LHCN-M2 (cell line): ENCODE measurements at places on chromosomes 16 and 17.
A peak's percentile ranks its signal among the peaks of the same experiment; 100 is the strongest.

DNA sequence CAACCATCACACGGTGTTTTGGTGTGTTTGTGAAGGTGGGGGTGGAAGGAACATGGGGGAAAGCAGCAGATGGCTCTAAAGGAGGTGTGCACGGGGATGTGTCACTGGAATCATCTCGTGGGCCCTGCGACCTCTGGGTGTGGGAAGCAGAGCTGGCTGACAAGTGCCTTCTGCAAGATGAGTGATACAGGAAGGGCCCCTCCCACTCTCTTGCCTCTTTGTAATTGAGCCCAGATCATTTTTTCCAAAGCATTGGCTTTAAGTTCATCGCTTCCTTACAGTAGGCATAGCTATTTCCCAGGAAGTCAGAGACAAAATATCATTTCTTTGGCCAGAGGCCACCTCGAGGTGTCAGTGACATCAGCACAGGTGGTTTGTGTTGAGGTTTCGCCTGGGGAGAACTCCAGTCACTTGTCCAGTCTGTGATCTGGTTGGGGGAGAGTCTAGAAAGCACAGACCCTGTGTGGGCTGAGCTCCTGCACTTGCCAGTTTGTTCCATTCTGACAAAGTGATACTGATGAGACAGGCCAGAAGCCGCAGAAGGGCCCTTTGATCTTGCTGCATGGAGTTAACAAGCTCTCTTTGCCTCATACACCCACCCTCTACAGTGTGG lies 20.6 kb upstream of the SNTB2 start:
- peak; percentile 29 for DNase-seq

DNA sequence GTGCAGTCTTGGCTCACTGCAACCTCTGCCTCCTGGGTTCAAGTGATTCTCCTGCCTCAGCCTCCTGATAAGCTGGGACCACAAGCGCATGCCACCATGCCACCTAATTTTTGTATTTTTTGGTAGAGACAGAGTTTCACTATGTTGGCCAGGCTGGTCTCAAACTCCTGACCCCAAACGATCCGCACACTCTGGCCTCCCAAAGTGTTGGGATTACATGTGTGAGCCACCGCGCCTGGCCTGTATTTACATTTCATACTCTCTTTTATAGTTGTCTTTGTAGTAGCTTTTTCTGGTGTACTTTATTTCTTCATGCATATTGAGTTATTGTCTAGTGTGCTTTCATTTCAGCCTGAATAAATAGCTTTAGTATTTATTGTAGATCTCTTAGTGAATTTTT lies 10.1 kb upstream of the ADORA2B start:
- DNase-seq, result no peak

GRCh38 chr16:26665166-26665939 lies 401.4 kb upstream of the C16orf82 start:
- DNase-seq, result no peak

DNA sequence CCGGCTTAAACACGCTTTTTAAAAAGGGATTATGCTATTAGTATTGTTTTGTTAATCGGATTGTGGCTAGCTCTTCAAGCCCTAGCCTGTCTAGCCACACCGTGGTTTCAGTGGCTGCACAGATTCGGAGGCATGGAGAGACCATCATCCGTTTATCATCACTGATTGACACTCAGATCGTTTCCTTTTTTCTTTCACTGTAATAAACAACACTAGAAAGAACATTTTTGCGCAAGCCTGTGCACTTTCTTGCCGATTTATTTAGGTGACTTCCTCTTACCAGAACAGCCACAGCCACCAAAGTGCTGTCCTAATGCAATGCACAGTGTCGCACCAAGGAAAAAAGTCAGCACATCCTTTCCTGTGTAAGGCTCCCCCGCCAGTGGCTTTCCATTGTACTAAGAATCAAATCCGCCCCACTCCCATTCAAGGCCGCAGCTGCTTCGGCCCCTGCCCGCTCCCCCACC lies 78.2 kb downstream of the CRISPLD2 start:
- no peak for DNase-seq

DNA sequence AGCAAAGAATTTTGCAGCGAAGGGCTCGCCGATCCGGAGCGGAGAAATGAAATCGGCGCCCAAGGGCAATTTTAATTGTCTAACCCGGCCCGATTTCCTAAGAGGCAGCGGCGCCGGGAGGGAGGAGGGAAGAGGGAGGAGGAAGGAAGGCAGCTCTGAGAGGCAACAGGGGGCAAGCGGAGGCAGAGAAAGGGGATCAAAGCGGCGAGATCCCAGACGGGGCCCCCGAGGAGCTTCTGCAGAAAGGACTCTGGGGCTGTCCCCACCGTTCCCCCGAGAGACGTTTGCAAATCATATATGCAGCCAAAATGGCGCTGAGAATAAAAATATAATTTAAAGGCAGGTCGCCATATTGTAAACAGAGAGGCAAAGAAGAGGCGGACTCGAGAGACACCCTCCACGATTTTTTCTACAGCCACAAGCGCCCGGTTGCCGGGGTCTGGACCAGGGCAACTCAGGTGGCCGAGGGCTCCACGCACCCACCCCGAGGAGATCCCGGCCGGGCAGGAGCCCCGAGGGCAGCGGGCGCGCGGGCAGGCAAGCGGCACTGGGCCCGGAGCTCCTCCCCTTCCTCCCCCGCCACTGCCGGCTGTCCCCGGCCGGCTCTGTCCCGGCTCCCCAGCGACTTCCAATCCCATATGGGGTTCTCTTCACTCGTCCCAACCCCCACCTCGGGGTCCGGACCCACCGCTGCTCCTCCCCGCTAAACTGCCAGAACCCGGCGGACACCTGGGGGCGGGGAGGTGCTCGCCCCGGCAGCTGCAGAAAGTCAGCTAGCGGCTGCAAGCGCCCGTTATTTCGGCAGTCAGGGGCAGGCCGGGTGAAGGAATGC lies 1.9 kb downstream of the PHF12 start:
- DNase-seq, result peak; percentile 45

- DNase-seq, result no peak
These were observed 5.1 kb upstream of the RBFOX3 start for GRCh38 chr17:79615926-79616325.

GRCh38 chr17:40355123-40355803 lies 9.3 kb downstream of the GJD3 start:
- peak; percentile 40 for DNase-seq

- peak; percentile 63 for DNase-seq
These were observed 82.0 kb upstream of the ALOX12 start for GRCh38 chr17:6913608-6914443.

- no peak for DNase-seq
These were observed 1.0 kb upstream of the MPDU1 start for GRCh38 chr17:7582396-7583252.

DNA sequence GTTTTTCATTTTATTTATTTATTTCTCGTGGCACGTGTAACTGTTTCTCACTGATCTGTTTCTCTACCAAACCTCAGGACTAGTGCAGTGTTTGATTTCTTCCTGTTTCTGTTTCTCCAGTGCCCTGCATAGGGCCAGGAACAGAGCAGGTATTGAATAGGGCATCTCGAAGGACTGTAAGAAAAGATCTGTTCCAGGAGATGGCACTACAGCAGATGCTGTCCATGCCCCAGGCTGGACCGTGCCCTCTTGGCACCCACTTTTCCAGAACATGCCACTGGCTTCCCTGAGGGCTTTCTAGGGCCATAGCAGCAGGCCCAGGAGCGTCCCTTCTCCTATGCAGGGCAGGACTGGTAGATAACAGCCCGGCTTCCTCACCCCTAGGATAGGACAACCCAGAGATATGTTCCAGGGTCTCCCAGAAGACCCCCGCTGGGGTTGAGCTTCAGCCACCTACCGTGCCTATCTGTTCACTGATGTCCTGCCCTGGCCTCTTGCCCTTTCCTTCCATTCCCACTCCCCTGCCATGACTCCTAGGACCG lies 4.4 kb downstream of the SNX20 start:
- DNase-seq, result no peak

- no peak for DNase-seq
These were observed 217.9 kb upstream of the PSMD7 start for GRCh38 chr16:74078511-74079231.

DNA sequence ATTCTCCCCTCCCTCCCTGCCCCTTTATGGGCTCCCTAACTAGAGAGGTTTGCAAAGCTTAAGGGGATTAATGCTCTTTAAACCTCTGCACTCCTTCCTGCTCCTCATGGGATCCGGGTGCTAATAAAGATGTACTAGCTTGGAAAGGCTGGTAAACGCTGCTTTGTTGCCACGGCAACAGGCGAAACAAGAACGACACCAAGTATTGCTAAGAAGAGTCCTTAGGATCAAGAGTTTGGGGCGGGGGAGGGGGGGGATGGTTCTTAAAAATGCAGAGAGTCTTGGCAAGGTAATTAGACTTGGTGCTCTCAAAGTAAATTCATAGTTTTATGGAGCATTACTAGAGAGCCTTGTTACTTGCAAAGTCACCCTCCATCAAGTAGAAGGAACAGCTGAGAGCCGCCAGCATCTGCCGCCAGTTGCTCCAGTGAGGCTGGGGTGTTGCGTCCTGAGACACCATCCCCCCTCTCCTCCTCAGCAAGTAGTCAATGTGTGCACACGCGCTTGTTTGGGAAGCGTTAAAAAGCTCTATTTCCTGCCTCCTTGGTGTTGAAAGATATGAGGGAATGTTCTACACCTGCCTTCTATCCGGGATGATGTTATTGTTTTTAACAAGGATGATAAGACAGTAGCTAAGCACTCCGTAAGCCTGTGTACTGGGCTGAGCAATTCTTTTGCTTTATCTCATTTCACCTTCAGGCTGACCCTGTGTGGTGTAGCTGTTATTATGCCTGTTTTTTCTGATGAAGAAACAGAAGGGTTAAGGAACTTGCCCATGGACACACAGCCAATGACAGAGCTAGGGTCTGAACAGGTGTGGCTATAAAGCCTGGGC lies 190.9 kb downstream of the CCDC182 start:
- peak; percentile 55 for DNase-seq

- DNase-seq, result no peak
These were observed 22.7 kb downstream of the SLC6A4 start for GRCh38 chr17:30212750-30213149.

DNA sequence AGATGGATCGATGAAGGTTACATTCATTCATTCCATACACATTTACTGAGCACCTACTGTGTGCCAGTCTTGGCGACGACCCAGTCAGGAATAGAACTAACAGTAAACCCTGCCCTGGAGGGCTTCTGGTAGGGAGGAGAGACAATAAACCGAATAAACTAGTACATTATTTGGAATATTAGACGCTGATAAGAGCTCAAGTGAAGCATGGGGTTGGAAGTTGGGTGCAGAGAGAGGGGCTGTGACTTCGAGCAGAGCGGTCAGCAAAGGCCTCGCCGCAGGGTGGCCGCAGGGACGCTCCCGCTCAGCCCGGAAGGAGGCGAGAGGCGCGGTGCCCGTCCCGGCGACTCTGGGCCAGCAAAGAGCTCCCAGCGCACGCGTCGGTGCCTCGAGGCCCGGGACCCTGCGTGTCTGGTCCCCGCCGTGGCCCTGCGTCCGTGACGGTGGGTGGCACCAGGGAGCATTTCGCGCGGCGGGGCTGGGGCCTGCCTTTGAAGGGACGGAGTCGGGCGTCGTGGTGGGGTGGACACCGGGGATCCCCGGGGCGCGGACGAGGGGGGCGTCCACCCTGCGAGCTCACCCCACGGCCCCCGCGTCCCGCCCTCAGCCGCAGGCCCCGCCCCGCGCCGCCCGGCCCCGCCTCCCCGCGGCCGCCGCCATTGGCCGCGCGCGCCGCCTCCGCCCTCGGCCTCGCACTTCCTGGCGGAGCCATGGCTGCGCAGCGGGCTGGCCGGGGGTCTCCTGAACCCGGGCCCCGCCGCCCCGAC lies at the start of gene KLHL36:
TSS of gene KLHL36 (plus strand) at position 684 of the 767 bp plus-strand sequence. CDS start 2,357 bp downstream, outside the sequence.
- DNase-seq, result no peak

GRCh38 chr16:88747588-88748301 lies 37.3 kb downstream of the PIEZO1 start:
- DNase-seq, result peak; percentile 25

DNA sequence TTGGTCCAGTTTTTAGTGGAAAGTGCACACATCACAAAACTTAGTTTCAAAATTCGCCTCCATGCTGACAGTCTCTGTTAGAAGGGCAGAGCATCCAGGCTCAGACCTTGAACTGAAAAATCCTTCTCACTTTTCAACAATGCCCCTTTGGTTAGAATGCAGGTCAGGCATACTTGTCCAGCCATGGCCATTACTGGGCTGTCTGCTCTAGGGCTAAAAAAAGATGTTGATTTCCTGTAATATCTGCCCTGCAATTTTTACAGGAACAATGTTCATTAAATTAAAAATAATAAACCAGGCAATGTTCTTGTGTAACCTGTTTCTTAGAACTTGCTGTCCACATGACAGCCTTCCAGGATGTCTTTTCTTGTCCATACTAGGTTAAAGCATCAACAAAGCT lies 122.4 kb downstream of the SNX11 start:
- DNase-seq, result no peak

- no peak for DNase-seq
These were observed 17.6 kb downstream of the ACSF3 start for GRCh38 chr16:89111263-89111662.

- DNase-seq, result no peak
These were observed 6.0 kb downstream of the BPTF start for GRCh38 chr17:67831268-67831667.

- DNase-seq, result peak; percentile 1
These were observed 1259.0 kb upstream of the GOT2 start for GRCh38 chr16:59993101-59993500.

DNA sequence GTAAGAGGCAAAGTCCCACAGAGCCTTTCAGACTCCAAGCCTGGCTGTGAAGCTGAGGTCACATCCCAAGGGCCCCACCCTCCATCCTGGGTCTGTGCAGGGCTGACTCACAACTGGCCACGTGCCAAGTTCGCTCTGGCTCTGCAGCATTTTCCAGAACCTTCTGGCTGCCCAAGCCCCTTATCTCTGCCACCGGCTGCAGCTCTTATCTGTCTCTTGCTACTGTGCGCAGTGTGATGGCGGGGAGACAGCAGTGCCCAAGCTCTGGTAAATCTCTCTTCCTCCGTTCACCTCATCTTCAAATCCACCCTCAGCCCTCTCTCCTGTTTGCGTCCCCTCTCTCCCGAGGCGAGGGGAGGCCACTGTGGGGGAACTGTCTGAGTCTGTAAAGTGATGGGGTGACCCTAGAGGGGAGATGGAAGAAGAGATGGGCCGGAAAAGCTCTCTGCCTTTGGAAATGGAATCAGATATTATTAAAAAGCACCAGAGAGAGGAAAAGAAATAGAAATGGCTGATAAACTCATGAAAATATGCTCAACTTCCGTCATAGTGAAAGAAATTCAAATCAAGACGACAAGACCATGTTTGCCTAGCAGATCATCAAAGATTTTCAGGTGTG lies 162.7 kb upstream of the CDC42EP4 start:
- peak; percentile 1 for DNase-seq

DNA sequence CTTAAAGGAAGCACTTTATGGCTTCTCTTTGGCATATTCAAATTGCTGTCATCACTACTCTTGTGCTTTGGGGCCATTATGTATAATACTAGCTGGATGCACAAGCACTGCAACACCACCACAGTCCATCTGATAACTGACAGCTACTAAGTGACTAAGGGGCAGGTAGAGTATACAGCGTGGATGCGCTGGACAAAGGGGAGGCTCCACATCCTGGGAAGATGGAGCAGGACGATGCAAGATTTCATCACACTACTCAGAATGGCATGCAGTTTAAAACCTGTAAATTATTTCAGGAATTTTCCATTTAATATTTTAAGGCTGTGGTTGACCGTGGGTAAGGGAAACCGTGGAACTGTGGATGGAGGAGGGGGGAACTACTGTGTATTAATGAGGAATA lies 25.0 kb downstream of the MPRIP start:
- DNase-seq, result no peak
